Aortic smooth muscle cell (primary cell): ENCODE measurements at places on chromosomes 11 and 22. TPM values are rescaled to one million over a fixed set of nuclear protein-coding genes. Genes with fewer than 3 reads are reported as not detected.

The TBX1 gene
- total RNA-seq, result 0.12 and 0.13 TPM in 2 replicates

The C22orf42 gene
- total RNA-seq, result not detected in 2 replicates

The SHANK2 gene
- total RNA-seq, result 1.6 and 2.6 TPM in 2 replicates

The RHOG gene
- total RNA-seq, result 9.0 and 9.9 TPM in 2 replicates

The SUSD2 gene
- total RNA-seq, result 17.5 and 18.1 TPM in 2 replicates

The HDAC10 gene
- total RNA-seq, result 16.2 and 21.7 TPM in 2 replicates
